T-helper 22 cell (primary cell): ENCODE measurements at places on chromosomes 5 and 9.
A peak's percentile ranks its signal among the peaks of the same experiment; 100 is the strongest.

DNA sequence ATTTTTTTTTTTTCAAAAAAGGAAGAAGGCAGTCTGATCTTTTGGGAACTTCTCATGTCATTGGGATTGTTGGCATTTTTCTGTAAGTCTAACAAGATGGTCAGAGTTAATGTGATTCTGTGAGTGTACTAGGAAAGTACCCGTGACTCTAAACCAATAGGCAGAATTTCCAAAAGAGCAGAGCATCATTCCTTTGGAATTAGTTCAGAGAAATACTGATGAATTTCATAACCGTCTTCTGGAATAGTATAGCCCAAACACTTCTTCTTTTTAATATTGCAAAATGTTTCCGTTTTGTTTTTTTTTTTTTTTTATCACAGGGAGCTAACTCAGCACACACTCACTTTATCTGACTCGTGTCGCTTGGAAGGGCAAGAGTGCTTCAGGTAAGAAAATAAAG is 407.4 kb downstream of the DTWD2 start:
- DNase-seq: no peak

GRCh38 chr5:5588386-5588785 is 165.9 kb downstream of the ICE1 start:
- no peak for DNase-seq

- no peak for DNase-seq
These were observed 4.4 kb upstream of the NFIB start for GRCh38 chr9:14318361-14318760.

DNA sequence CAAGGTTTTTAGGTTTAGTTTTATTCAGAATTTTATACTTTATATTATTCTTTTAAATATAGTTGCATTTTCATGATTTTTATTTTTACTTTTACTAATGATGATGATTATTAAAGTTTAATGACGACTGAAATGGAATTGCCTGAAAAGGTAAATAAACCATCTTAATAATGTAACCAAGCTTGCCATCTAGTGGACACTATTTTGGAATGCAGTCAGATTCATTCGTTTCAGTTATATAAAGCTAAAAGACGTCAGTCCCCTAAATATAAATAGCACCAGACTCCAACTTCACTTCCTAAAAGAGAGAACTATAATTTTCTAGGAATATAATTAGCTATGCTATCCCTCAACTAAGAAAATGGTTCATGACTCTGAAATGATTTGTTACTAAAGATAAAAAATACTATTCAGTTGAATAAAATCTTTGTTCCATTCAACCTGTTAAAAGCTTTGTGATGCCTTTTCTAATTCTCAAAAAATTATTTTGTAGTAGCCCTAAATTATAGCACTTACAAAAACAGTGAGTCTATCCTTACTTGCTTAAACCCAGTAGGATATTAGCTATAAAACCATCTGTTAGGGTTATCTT is 19.9 kb downstream of the ABITRAM start:
- no peak for DNase-seq

DNA sequence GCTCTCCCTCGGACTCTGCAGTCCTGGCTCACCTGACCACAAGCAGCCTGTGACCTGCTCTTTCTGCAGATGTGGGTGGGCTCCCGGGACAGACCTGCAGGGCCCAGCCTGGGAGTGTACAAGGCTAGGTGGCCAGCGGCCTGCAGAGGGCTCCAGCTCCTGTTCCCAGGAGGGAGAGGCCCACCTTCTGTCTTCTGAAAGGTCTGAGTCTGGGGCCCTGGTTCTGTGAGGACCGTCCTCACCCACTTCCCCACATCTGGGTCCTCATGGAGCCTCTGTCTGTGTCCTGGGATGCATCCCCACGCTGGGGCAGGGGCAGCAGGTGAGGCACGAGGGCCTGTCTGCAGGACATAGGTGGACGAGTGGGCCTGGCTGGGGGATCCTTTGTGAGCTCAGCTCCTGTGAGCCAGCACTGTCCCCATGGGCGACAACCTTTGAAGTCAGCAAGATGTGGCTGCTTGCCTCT is 43.7 kb downstream of the PHF2 start:
- DNase-seq: no peak

DNA sequence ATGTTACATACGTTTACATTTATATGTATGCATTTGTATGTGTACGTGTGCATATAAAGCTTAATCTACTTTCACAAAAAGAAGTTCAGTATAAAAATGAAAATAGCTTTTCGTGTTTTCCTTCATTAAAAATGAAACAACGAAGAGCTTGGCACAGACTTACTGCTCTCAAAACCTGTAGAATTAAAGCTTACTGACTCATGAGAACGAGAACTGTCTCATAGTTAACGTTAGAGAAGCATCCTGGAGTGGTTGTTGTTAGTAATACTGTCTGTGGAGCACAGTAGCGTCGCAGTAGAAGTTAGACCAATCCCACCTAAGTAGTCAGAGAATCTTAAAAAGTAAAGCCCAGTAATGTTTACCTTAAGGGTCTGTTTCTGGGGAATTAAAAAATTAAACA is 1.3 kb downstream of the MAT2B start:
- DNase-seq: no peak

GRCh38 chr9:99823681-99824377 is 2.1 kb downstream of the NR4A3 start:
- peak; percentile 49 for DNase-seq

DNA sequence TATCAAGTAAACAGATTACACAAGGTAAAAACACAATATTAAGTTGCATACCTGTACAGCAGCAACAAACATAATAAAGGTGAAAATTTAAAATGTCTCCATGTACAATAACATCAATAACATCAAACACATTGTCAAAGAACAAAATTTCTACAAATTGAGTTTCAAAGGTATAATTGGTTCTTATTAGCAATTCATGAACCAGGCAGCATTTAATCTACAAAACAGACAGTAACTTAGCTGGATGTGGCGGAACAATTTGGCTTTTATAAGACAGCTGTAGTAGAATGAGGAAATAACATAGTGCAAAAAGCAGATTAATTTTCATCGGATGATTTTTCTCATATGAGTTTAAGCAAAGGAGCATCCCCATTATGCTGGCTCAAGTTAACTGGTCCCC is 1176.8 kb downstream of the EFNA5 start:
- no peak for DNase-seq

DNA sequence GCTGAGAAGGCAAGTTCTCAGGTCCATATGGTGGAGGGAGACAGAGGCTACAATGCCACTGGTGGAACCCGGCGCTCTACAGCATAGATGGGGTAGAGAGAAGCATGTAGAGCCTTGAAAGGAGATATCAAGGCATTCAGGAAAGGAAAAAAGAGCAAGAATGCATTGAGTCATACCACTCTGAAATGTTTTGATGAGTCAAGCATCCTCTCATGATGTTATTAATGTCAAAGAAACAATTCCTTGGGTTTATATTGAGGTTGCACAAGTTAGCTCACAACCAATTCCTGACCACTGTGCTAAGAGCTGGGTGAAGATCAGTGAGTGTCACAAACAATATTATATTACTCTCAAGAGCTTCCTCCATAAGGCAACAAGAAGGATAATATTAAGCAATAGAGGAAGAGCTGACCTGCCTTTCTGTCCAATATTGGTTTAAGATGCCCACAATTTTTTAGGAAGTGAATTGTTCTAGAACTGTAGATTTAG is 178.0 kb downstream of the RFK start:
- DNase-seq: no peak

GRCh38 chr5:124121198-124121597 is 609.2 kb downstream of the CSNK1G3 start:
- DNase-seq: no peak

- DNase-seq: no peak
These were observed 90.1 kb downstream of the ADAMTS6 start for GRCh38 chr5:65391591-65391990.

GRCh38 chr5:314676-315487 is 6.6 kb upstream of the AHRR start:
- DNase-seq: no peak

- DNase-seq: no peak
These were observed 514 bp downstream of the STOML2 start for GRCh38 chr9:35102465-35102768.

- DNase-seq: no peak
These were observed 210.6 kb downstream of the MARCHF11 start for GRCh38 chr5:15968993-15969392.

DNA sequence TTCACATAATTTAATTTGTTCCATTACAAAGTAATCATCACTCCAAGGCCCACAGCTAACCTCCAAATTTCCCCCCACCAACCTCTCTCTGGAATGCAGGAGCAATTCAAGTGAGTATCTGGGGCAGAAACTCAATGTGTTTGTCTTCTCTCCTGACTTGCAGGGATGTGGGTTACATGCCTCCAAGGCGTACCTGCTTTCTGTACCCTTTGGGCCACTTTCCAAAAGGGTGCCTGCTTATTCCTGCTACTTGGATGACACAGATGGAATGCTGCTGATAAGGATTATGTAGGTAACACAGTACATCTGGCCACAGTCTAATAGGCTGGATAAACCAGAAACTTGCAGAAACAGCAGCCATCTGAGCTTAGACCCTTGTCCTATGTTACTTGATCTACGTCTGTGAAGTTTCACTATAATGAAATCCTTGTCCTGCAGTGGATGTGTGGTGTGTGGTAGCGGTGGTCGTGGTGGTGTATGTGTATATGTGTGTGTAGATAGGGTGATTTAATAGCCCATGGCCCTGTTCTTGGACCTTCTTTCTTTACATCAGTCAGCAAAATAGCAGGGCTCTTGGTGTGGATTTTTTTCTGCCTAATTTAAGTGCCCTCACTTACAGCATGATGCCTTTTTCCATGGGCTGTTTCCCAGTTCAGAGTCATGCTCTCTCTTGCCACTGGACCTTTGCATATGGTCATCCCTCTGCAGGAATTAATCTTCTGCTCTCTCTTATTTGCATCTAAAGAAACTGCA is 175.9 kb downstream of the ZDHHC21 start:
- DNase-seq: no peak

DNA sequence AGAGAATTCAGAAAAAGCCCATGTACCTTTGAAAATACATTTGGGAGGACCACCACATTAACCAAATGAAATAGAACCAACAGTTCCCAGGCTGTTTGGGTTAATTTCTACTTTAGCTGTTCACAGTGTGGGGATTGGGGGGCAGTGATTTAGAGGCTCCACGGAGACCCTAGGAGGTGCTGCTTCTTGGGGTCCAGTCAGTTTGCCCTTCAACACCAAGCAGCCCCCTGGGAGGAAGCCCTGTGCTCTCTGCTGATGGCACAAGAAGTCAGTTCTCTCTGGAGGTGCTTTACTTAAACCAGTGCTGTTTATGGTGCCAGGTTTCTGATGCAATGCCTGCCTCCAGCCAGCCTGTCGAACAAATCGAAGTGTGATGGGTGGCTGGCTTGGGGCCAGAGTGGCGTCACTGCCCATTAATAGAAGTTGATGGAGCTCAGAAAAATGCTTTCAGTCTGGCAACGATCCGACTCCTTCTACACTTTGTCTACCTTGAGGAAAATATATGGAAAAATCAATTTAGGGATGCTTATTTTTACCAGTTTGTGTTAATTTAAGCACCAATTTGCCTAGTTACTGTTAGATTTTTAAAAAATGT is 134.0 kb downstream of the SNX18 start:
- DNase-seq: no peak

GRCh38 chr9:121937240-121937639 is 155.9 kb downstream of the TTLL11 start:
- DNase-seq: no peak

DNA sequence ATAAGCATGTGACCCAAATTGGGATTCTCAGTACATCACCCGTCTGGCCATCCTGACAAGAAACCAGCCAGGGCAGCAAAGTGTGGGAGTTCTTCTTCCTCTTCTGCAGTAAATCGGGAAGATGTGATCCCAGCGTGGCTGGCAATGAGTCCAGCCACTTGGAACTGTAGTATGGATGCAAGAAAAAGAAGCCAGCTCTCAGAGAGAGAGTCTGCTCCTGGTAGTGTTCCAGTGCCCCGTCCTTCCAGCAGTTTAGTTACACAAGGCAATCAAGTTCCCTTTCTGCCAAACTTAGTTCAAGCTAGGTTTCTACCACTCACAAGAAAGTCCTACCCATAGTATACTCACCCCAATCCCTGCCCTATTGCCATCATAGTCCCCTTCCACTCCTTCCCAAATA is 65.6 kb downstream of the CDK5RAP2 start:
- no peak for DNase-seq

- DNase-seq: no peak
These were observed 183.5 kb downstream of the CDK5RAP2 start for GRCh38 chr9:120396418-120396817.

- DNase-seq: no peak
These were observed 33.4 kb upstream of the PCA3 start for GRCh38 chr9:76730801-76731200.

- no peak for DNase-seq
These were observed 173.2 kb downstream of the PRELID2 start for GRCh38 chr5:145661737-145662485.

GRCh38 chr5:160240350-160240749 is 11.0 kb downstream of the FABP6 start:
- DNase-seq: no peak

DNA sequence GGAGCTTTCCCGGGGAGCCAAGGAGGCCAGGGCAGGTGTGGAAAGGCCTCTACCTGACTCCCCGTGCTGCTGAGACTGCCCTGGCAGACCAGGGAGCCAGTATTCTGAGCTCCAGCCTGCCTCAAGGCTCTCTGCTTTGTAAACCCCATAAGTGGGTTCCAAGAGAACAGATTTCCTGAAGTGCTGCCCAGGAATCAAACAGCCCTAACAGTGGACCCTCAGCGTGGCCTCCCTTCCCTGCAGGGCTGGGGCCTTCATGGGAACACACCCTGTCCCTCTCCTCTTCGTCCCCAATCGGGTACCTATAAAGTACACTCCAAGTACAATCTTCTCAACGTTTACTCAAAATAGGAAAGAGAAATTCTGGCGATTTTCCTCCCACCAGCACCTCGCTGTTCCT is 252.5 kb downstream of the FSTL4 start:
- no peak for DNase-seq

- DNase-seq: no peak
These were observed at the start of gene ELAVL2 for GRCh38 chr9:23826120-23826629. Gene ELAVL2, minus strand, starts transcription at chr9:23826240. Its CDS starts 64,006 bp downstream, at chr9:23762234.

DNA sequence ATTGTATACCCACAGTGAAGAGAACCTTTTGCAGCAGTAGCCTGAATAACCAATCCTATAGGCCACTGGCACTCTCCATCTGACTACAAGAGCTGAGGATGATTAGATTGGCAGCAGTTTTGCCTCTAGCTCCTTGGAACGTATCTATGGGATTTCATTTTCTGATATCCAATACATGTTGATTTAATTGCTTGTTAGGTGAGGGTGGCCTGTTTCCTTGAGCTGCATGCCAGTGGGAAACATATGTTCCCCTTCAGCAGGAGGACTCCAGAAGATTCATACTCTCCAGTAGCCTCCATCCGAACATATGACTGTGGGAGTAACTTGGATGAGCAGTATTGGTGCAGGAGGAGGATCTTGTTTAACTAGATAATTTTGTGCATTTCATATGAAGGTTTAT is 51.5 kb downstream of the GCNT1 start:
- no peak for DNase-seq

DNA sequence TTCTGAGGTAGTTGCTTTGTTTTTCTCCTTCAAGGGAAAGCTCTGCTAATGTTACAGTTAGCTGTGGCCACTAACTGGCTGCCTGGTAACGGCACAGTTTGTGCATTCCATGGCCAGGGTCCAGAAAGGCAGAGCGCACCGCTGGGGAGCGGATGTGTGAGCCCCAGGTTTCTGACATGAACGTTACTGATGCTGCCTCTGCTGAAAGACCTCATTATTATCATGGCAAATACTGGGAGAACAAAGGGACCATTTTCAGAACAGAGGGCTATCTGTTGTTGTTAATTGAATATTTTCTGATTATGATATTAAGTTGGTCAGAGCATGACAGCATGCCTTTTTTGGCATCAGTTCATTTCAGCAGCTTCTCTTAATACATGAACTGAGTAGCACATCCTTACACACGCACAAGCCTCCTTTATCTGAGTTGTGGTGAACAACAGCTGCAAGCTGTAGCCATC is 134.1 kb downstream of the NUDT12 start:
- no peak for DNase-seq
